ENCODE measurements at places on chromosomes 13 and 19.

DNA sequence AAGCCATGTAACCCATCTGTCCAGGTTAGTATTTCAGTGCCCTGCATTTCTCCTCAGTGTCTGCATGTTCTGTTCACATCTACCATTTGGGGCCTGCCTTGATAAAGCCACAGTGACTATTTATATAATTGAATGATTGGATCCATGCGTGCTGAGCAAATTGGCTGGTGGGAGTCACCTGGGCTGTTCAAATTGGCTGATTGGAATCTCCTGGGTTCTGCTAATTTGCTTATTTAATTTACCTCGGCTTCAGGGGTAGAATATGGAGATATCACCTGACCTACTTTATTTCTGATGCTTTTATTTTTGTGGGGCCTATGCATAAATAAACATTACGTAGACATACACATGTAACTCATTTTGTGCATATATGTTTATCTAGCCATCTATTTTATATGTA, 167.7 kb downstream of the ZNF486 start:
- no peak for ATAC-seq

DNA sequence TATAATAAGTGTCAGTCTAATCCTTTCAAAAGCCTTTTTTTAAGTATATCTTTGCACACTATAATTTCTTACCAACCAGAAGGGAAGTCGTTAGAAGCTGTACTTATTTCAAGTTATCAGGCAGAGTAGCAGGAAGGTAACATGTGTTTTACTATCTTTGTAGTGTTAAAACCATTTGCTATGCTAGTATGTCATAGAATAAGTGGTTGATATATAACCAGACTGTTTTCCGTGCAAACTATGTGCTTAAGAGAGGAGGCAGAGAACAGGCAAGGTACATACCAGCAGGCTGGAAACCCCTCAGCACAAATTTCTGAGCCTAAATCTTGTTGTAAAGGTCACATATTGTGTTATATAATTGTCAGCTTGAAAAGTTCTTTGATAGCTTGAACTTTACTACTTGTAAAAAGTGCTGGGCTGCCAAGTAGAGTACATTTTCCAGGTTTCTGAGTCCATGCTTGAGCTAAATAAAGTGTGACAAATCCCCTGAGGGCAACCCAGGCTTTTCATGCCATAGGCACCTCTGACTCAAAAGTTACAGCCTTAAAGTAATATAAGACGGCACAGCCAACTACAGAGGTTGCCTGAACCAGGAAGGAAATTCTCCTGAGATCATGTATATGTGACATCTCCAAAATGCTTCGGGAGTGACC, 1297.4 kb downstream of the PCDH9 start:
- no peak for ATAC-seq

DNA sequence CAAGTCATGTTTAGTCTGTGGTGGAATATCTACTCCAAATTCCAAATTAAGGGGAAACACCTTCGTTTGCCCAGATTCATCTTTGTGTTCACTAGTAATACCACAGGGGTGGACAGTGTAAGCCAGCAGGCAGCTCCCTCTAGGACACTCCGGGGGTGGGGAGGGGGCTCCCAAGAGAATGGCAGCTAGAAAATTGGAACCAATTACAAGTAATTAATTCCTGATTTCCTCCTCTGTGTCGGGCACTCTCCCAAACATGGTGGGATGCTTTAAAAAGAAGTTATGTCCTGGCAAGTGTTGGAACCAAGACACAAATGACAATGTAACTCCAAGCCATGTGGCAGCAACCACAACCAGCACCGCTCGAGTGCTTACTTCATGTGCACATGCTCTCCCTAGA, 5.9 kb downstream of the COL4A1 start:
- ATAC-seq = no peak

- ATAC-seq = no peak
Measured at GRCh38 chr13:74623761-74624160, 489.6 kb upstream of the KLF12 start.

- ATAC-seq = peak; percentile 75
Measured at GRCh38 chr19:1189419-1189818, 15.4 kb upstream of the SBNO2 start.

GRCh38 chr19:55228403-55229031, at the start of gene TMEM86B:
TSS of gene TMEM86B (minus strand) at chr19:55228763. CDS start at chr19:55228741, 22 bp downstream.
- no peak for ATAC-seq

DNA sequence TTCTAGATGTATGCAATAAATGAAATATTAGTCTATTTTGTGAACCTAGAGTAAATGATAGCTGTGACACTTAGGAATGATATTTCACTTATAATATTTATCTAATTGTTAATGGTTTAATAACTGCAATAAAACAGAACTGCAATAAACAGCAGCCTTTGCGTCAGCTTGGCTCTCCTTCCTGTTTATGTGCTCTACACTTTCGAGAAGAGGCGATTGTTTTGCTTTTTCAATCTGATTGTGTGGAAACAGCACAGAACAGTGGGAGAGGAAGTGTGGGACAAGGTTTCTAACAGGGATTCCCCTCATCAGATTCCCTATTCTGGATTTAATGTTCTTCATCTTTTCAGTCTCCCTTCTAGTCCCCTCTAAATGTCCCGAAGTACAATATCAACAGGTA, 17.3 kb upstream of the TRPC4 start:
- ATAC-seq = no peak

- ATAC-seq = no peak
Measured at GRCh38 chr13:113427562-113428468, 25.5 kb downstream of the ADPRHL1 start.

- ATAC-seq = no peak
Measured at GRCh38 chr13:110518571-110518970, 43.0 kb downstream of the RAB20 start.

GRCh38 chr13:42221121-42221765, 50.7 kb upstream of the AKAP11 start:
- no peak for ATAC-seq

DNA sequence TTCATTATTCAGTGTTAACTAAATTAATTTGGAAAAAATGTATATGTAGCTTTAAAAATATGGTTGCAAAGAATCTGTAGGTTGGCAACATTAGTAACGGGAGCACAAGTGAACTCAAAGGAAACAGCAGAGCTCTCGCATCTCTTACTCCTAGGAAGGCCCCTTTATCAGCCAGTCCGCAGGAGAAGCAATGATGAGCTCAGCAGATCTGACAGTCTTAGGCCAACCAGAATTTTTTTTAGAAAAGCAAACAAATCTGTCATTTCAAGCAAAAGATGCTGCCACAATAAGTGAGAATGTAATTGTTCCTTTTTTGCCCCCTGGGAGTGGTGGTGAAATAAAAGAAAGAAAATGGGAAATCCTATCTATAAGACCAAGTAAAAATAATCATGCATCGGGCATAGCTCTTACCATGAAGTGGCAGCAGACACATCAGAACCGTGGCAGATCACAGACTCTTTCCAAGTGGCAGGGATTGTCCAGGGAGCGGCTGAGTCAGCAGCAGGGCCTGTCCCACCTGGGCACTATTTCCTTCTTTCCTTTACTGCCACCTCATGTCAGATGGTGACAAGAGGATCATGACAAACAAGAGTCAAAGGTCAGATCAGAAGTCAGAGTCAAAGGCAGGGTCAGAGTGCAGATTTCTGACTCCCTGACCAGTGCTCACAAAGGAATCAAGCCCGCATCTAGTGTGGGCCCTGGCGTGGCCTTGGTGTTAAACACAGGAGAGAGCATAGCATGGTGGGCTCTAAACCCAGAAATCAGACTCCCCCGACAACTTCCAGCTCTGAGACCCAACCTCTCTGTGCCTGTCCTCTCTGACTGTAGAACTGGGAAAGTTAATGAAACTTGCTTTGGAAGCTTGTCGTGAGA, 84.0 kb upstream of the MTIF3 start:
- no peak for ATAC-seq

- ATAC-seq = no peak
Measured at GRCh38 chr19:10061717-10062310, 24.3 kb upstream of the SHFL start.

- peak; percentile 72 for ATAC-seq
Measured at GRCh38 chr13:43596924-43597598, 189.7 kb downstream of the ENOX1 start.

- ATAC-seq = no peak
Measured at GRCh38 chr13:111610081-111610480, 289.6 kb downstream of the TEX29 start.

- no peak for ATAC-seq
Measured at GRCh38 chr13:39820606-39821005, 165.1 kb downstream of the COG6 start.

DNA sequence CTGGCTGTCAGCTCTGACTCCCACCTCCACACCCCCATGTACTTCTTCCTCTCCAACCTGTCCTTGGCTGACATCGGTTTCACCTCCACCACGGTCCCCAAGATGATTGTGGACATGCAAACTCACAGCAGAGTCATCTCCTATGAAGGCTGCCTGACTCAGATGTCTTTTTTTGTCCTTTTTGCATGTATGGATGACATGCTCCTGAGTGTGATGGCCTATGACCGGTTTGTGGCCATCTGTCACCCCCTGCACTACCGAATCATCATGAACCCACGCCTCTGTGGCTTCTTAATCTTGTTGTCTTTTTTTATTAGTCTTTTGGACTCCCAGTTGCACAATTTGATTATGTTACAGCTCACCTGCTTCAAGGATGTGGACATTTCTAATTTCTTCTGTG, 506 bp downstream of the OR7E24 start:
- ATAC-seq = no peak

DNA sequence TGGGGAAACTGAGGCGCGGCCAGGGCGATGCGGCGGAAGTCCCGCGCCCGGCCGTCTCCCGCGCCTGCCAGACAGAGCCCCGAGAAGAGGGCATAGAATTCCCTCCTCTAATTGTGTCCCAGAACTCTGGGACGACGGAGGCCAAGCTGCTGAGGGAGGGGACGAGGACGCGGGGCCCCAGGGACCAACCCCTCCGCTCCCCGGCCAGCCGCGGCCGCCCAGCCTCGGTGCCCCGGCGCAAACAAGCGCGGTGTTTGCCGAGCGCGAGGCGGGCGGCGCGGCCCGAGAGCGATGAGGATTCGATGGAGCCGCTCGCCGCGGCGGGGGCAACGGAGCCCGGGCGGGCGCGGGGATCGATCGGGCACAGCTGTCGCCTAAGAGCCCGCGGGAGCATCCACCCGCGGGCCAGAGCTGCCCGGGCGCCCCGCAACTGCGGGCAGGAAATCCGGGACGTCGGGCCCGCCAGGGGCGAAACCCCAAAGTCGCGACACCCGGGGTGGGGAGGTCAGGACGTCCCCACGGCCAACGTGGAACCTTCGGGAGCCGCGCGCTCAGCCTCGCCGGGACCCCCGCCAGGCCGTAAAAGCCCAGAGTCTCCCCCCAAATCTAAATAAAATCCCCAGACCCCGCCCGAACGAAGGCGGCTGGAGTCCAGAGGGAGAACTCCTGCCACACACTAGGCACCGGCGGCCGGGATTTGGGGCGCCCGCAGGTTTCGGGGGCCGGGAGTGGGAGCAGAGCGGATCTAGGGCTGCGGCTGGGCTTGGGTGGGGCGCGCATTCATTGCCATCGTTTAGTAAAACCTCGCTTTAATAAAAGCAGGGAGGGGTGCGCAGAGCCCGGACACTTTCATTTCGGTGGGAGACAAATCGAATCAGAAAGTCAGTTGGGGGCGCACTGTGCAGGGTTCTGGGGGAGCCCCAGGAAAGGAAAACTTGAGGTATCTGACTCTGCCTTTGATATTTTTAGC, 3.6 kb upstream of the ONECUT3 start:
- no peak for ATAC-seq

GRCh38 chr13:93467175-93467574, 240.6 kb downstream of the GPC6 start:
- ATAC-seq = no peak

GRCh38 chr19:48340995-48341394, 15.6 kb downstream of the EMP3 start:
- ATAC-seq = no peak

DNA sequence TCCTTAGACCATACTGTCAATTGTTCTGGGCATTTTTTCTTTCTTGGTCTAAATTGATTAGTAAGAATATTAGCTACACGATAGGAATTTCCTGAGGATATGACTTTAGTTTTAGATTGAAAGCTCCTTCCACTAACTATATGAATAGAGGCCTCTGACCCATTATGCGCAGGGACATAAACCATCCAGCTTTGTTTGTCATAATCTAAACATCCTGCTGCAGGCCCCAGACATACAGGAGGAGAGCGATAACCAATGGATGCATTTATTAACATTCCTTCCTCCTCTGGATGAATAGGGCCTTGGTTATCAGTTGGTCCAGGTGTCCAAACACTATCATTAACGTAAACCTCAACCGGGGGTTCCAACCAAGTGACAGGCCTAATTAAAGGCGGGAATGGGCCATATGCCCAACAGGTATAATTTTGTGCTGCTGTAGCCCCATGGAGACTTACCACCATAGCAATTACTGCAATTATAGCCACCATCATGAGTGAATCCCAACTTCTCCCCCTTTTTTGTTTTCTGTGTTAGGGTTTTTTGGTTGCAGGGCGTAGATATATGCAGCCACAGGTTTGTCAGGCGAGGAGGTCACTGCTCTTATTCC, 32.6 kb downstream of the CLEC4M start:
- no peak for ATAC-seq

DNA sequence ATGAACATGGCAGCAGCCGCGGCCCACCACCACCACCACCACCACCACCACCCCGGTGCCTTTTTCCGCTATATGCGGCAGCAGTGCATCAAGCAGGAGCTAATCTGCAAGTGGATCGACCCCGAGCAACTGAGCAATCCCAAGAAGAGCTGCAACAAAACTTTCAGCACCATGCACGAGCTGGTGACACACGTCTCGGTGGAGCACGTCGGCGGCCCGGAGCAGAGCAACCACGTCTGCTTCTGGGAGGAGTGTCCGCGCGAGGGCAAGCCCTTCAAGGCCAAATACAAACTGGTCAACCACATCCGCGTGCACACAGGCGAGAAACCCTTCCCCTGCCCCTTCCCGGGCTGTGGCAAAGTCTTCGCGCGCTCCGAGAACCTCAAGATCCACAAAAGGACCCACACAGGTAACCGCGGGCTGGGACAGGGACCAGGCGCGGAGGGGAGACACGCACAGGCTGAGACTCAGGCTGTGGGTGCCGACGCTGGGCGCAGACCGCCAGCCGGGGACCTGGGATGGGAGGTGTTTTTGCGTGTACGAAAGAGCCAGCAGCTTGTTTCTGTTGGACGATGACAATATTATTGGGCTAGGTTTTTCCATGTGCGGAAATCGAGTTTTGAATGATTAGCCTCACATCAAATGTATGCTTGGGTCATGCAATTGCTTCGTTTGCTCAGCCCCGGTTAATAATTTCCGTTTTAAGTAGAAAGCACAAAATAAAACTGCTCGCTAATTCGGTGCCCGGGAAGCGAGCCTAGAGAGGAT, 1.3 kb downstream of the ZIC2 start:
- ATAC-seq = no peak

- ATAC-seq = no peak
Measured at GRCh38 chr13:99913167-99913566, 58.4 kb downstream of the ZIC5 start.

- no peak for ATAC-seq
Measured at GRCh38 chr19:48618278-48618915, 581 bp downstream of the RPL18 start.

- ATAC-seq = no peak
Measured at GRCh38 chr13:77898097-77898496, 20.5 kb downstream of the EDNRB start.

GRCh38 chr13:40609972-40610726, 56.3 kb downstream of the FOXO1 start:
- no peak for ATAC-seq

GRCh38 chr13:77946522-77946921, 27.9 kb upstream of the EDNRB start:
- ATAC-seq = no peak

Measured in activated CD4-positive, CD25-positive, alpha-beta regulatory T cell treated with anti-CD3 and anti-CD28 coated beads, Interleukin-2, amount 50 U/mL, for 24 hours (primary cell).